IMR-90 (cell line): ENCODE measurements at places on chromosomes 7 and 10.

GRCh38 chr10:22022257-22023032, 18.9 kb upstream of the DNAJC1 start:
- no peak for DNase-seq

DNA sequence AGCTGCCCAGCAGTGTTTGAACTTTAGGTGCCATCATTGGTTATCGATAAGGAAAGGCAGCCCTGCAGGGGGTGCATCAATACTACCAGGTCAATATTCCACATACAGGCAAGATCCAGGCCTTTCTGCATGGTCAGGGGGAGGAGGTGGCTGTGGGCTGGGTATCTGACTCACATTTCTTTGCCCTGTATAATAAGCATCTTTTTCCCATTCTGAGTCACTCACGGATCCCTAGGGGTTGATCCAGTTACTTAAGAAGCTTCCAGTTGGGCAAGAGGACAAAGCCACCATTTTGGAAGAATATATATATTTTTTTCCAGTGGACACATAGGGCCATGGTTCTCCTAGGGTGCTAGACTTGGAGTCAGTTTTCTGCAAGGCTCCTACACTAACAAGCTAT, 114.2 kb upstream of the HABP2 start:
- peak; percentile 1 for DNase-seq

DNA sequence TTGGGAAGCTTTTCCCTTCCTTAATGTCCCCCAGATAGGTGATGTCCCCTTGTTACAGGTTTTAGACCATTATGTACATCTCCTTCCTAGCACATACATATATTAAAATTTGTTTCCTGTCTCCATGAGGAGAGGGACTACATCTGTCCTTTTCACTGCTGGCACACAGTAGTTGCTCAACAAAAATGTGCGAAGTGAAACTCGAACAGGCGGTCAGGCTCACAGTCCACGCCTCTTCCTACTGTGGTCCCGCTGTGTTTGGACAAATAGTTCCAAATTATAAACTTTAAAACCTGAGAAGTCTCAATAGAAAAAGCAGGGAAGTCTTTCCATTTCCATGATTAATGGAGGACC, 1.2 kb upstream of the HHEX start:
- no peak for DNase-seq

GRCh38 chr10:113003052-113003451, 53.0 kb downstream of the TCF7L2 start:
- no peak for DNase-seq

GRCh38 chr10:70785190-70785589, at the start of gene TBATA:
Gene TBATA, minus strand, starts transcription at chr10:70785377. Its CDS starts 1,998 bp downstream, at chr10:70783379.
- DNase-seq = no peak

- no peak for DNase-seq
These were observed 328.6 kb downstream of the CRPPA start for GRCh38 chr7:16092711-16093110.

- no peak for DNase-seq
These were observed 52.4 kb upstream of the EEPD1 start for GRCh38 chr7:36100634-36101033.
